SK-N-MC (cell line): ENCODE measurements at places on chromosomes 7 and 10.

GRCh38 chr10:77959384-77959783 lies 32.8 kb upstream of the DLG5 start:
- no peak for DNase-seq

DNA sequence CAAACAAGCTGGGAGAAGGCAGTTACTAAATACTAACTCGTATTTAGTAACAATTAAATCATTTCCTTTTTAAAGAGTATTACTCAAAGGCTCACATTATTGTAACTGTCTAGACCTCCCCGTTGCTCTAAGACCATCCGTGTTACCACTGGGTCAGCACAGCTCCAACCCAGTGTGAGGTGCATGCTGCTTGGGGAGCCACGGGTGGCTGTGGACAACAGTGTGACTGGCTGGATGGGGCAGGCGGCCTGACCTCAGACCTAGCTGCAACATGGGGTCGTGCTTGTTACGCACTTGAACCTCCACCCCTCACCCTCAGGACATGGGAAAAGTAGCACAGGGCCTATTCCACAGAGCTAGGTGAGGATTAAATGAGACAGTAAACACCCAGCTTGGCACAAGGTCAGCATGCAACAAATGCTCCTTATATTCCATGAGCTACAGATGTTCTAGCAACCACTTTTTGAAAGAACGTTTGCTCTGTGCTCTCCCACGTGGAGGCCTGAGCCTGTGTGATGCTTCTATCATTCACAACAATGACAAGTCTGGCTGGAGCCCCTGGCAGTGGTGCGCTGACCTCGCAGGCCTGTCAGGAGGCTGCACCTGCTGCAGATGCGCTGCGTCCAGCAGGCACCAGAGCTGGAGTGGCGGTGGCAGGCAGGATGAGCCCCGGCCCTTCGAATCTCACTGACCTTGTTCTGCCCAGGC lies 135.7 kb downstream of the PKD1L1 start:
- DNase-seq = no peak

- no peak for DNase-seq
Measured at GRCh38 chr7:27150568-27151340, 1.6 kb downstream of the HOXA3 start.

DNA sequence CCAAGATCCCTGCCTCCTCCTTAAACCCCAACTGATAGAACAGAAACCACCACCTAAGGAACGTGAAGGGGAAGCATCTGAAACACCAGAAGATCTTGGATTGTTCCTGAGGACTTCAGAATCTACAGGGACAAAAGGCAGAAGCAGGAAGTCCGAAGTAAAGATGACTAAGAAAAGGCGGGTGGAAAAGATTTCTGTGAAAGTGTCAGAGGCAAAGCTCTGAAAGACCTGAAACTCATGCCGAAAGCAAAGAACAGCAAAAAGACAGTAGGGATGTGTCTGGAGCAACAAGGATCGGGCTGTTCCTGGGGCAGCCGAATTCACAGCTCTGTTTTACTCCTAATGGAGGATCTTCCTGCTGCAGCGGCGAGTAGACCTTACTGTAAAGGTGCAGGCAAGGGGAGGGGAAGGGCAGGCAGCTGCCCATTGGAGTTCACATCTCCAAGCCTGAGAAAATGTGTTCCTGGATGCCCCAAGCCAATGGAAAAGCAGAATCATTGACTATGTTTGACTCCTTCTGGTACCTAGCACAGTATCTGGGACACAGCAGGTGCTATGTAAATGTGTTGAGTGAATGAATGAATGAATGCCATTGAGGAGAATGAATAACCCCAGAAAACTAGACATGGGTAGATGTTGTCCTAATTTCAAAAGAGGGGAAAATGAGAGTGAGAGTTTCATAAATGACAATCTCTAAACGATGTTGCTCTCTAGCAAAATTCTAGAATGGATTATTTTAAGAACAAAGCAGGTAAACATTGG lies 40.4 kb downstream of the PDIA4 start:
- DNase-seq = no peak

GRCh38 chr10:80684259-80684658 lies 146.6 kb downstream of the SH2D4B start:
- no peak for DNase-seq

- no peak for DNase-seq
Measured at GRCh38 chr7:133076142-133076541, 5.7 kb downstream of the CHCHD3 start.

GRCh38 chr10:131625041-131625440 lies 275.8 kb upstream of the PPP2R2D start:
- no peak for DNase-seq
